Smooth muscle cell of the umbilical artery (primary cell): ENCODE measurements at places on chromosomes 11 and 22. TPM values are rescaled to one million over a fixed set of nuclear protein-coding genes. Genes with fewer than 3 reads are reported as not detected.

CLMP gene
- total RNA-seq: 111 and 152 TPM in 2 replicates

ASRGL1 gene
- total RNA-seq: 0.30 and 0.78 TPM in 2 replicates

PSMA1 gene
- total RNA-seq: 151 and 153 TPM in 2 replicates

APOBEC3A gene
- not detected in 2 replicates for total RNA-seq

ACR gene
- not detected in 2 replicates for total RNA-seq
